NCI-H2081 (cell line): ENCODE measurements at places on chromosomes 2 and 18.

- DNase-seq: no peak
Observed at GRCh38 chr18:9094307-9095226, 7.9 kb upstream of the NDUFV2 start.

DNA sequence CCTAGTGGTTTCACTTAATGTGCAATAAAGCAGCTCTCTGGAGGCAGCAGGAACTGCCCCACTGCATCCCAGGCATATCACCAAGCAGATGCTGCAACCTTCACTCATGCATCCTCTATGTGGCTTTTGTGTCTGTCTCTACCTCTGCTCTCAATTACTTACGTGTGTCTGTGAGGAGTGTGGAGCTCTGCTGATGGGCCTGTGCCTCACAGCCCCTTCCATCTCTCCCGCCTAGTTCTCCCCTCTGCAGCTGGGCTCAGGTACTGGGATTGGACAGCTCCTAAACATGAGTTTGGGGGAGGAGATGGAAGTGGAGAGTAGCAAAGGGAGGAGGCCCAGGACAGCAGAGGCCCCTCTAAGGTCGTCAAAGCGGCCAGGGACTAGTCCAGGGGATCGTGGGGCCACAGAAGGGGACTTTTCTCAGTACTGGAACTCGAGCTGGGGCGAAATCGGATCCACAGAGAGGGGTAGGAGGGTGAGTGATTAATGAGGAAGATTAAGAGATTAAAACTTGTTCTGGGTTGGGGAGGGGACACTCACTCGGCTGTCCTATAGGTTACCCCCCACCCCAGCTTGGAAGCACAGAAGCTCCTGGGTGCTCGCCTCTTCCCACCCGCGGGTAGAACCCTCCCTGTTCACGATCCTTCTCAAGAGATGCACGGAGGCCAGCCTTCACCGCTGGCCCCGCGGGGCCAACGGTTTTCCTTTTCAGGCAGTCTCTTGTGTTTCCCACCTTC, 2.1 kb upstream of the LBX2 start:
- DNase-seq: no peak

DNA sequence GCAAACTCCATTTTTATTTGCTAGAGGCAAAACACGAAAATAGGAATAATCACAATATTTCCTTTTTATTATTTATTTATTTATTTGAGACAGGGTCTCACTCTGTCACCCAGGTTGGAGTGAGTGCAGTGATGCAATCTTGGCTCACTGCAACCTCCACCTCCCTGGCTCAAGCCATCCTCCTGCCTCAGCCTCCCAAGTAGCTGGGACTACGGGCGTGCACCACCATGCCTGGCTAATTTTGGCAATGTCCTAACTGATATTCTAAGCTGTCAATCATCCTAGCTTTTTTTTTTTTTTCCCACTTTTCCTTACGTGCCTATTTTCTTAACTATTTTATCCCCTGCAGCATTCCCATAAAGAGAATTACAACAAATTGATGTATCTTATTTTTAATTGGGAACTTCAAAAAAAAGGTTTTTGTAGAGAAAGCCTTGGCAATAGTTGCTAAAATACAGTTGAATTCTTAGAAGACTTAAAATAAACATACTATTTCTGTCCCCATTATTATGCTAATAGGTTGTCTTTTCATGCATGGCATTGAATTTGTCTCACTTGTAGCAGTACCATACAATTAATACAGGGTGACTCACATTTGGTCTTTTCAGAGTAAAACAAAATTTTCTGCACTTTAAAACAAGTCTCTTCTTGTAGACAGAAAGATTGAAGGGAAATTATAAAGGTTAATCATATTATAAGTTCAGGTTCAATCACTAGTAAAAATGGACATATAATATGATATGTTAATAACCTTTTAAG, 153.5 kb downstream of the SLC39A10 start:
- DNase-seq: no peak

GRCh38 chr2:73762571-73762970, 17.3 kb downstream of the DUSP11 start:
- DNase-seq: no peak

GRCh38 chr2:206836722-206837121, 71.3 kb downstream of the FASTKD2 start:
- DNase-seq: peak; percentile 32

DNA sequence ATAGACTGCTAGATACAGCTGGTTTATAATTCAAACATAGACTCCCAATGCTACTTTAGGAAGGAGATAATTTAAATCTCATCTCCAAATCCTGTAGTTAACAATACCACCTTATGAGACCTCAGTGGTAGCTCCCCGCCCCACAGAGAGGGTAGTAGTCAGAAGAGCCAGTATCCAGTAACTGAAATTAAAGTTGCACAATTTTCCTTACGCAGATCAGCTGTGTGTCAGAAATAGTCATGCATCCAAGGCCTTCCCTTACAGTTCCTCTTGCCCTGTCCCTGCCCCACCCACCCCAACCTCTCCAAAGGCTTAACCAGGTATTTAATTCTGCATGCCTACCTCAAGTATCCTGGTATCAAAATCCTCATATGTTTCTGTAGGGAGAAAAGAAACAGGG, 15.5 kb downstream of the MRPS5 start:
- no peak for DNase-seq

- DNase-seq: no peak
Observed at GRCh38 chr2:238216651-238217184, 13.2 kb upstream of the ILKAP start.

DNA sequence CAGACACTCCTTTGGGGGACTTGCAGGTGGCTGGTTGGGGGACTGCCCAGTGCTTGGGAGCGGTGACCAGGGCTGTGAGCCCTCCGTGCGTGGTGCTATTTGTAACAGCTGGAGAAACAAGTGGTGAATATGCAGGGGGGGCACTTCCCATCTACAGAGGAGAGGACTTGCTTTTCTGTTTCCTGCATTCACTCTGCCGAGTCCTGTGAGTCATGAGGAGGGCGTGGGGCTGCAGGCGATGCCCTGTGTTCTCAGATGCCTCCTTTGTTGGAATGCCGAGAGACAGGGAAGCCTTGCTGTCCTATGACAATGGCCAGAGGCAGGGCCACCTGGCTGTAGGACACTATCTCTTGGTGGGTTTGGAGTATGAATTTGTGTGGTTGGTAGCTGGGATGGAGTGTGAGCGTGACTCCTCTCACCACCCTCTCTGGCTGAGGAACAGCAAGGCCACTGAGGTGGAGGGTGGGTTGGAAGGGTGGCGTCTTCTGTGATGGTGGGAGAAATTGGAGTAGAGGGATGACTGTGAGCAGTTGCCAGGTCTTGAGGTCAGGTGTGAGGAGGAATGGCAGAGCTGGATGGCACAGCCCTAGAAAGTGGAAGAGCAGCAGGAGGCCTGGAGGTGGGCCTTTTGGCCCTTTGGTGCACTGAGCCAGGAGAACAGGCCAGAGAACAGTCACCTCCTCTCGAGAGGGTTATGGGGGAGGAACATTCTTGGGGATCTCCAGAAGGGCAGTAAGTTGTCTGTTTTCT, 24.3 kb downstream of the FHOD3 start:
- DNase-seq: no peak

DNA sequence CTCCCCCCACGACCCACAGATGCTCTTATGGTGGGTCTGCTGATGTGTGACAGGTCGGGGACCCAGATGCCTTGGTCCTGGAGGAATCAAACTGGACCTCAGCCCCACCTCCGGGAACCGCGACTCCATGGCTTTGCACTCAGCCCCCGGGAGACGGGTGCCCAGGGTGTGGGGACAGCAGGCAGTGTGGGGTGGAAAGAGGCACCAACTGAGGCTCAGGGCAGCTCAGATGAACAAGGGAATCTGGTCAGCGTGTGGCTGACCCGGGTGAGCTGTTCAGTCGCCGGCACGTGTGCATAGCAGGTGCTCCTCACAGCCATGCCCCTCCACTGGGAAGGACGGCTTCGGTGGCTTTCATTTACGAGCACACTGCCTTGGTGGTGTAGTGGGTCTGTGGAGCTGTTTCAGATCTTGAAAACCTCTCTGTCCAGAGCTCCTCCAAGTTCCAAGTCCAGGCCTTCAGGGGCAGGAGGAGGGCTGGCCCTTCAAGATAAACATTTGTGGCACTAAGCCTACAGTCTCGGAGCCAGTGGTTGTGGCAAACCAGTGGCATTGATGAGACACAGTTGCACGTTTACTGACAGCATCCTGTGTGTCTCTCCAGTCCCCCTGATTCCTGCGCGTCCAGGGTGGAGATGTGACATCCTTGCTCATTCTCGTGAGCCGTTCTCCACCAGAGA, 471.2 kb upstream of the HS6ST1 start:
- DNase-seq: no peak

- DNase-seq: no peak
Observed at GRCh38 chr2:178125125-178125524, 12.9 kb downstream of the RBM45 start.

GRCh38 chr2:74930811-74931486, 27.5 kb upstream of the POLE4 start:
- no peak for DNase-seq

DNA sequence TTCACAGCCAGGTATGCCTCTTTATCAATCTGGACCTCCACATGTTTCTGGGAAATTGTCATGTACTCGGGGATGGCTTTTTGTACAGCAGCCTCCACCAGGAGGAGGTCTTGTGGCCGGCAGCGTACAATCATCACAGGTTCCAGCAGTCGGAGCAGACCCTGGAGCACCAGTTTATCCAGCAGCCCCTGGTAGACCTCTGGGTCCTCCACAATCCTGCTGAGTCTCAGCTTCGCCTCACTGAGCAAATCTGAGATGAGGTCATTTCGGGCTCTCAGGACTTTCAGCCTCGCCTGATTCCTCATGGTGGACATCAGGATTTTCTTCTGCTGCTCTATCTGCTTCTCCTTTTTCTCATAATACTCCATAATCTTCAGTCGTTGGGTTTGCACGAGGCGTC, 32.8 kb downstream of the TMEM247 start:
- no peak for DNase-seq

- DNase-seq: no peak
Observed at GRCh38 chr2:66688951-66689350, 254.0 kb downstream of the MEIS1 start.

- DNase-seq: peak; percentile 33
Observed at GRCh38 chr18:72672364-72673184, 128.4 kb upstream of the CBLN2 start.

GRCh38 chr2:99864561-99865553, 277.5 kb downstream of the AFF3 start:
- peak; percentile 4 for DNase-seq

DNA sequence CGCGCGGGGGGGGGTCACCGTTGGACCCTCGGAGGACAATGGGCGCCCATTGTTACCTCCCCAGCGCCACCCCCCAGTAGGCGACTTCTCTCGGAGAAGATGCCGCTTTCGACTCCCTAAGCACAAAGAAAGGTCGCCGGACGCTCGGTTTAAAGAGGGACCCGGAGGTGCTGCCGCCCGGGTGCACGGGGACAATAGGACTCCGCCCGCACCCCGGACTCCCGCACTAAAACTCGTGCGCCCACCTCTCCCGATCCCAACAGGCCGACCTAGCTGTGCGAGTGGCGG, 318 bp upstream of the CDC42EP3 start:
- no peak for DNase-seq

- DNase-seq: no peak
Observed at GRCh38 chr18:7661207-7661606, 94.1 kb downstream of the PTPRM start.

DNA sequence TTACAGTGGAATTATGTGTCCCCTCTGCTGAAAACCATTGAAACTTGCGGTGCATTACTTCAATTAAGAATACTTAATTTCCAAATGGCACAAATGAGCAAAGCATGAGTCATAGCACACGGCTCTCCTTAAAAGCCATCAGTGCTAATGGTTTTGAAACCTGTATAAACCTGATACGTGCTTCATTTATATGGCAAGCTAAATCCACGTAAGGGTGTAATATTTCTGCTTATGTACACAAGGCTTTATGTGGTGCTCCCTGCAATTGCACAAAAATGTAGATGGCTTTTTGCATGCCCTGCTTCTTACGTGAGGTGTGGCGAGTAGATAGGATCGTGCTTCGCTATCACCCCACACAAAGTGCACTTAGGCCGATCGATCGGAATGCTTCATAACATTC, 840.9 kb downstream of the GALR1 start:
- DNase-seq: no peak

DNA sequence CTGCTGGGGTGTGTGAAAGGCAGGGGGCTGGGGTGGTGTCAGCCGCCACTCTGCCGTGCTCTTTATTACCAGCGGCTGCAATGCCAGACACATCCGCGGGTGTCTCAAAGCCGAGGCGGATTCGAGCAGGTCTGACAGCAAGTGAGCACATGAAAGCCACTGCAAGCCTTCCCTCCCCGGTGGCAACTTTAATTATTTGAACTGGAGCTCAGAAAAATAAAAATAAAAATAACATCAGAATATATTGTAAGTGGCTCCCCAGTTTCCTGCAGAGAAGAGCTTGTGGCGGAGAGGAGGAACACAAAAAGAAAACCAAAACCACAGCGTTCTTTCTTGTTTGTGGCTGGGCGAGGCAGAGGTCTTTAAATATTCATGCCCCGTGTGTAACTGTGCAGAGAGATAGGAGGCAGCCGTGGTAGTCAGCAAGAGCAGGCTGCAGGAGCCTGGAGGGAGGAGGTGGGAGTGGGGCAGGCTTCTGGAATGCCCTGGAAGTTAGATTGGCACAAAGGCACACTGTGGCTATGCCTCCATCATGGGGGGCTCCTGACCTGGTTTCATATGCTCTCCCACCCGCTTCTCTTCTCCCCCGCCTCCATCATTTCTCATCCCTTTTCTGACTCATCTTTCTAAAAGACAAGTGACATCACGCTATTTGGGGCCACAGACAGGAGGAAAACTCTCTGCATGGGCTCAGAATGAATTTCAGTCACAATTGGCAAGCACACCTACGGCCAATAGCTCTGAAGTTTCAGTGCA, 199.8 kb downstream of the CLIP4 start:
- DNase-seq: no peak

DNA sequence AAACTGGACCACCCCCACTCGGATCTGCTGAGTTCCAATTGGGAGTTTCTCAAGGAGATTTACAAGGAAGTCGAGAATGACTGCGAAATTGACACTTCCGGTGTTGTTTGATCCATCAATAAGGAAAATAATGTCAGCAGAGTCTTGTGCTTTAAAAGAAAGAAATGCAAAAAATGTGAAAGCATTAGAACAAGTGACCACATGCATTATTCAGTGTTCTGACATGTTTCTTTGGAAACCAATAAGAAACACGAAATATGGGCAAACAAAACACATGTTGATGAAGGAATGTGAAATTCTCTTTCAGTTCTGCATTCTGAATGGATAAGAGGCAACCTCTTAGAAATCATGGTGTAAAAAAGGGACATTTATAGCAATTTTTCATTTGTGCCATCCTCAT, 25.9 kb downstream of the COL6A3 start:
- DNase-seq: no peak

GRCh38 chr18:36451454-36452251, 154.1 kb downstream of the FHOD3 start:
- no peak for DNase-seq

DNA sequence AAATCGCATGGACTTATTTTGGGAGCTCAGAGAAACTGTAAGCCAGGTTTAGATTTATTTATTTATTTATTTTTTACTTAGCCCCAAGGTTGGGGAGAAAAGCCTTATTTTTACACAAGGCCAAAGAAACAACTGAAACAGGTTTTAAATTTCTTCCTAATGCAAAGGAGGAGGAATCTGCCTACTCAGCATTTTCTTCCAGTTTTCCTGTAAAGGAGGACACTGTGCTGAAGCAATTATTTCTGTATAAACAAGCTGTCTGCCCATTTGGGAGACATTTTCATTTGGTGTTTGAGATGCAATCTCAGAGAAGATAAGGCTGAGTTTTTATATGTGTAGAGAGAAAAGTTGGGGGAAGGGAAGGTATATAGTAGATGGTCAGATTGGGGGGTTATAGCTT, 125.0 kb downstream of the ETAA1 start:
- DNase-seq: no peak
